ENCODE measurements at places on chromosomes 3 and 15. TPM values are rescaled to one million over a fixed set of nuclear protein-coding genes. Genes with fewer than 3 reads are reported as not detected.

Gene CYP8B1
- not detected for total RNA-seq

Gene NIT2
- total RNA-seq: 21.9 TPM

Gene WDR72
- 0.13 TPM for total RNA-seq

Gene CASR
- total RNA-seq: not detected

Gene NXPE3
- total RNA-seq: 3.9 TPM

Gene MCF2L2
- 0.26 TPM for total RNA-seq

Gene SAXO2
- total RNA-seq: 0.38 TPM

Gene C15orf40
- 12.8 TPM for total RNA-seq
